Astrocyte of the hippocampus (primary cell): ENCODE measurements at places on chromosomes 4 and X.
A peak's percentile ranks its signal among the peaks of the same experiment; 100 is the strongest.

GRCh38 chr4:167014944-167015343, 219.3 kb downstream of the SPOCK3 start:
- DNase-seq = no peak

DNA sequence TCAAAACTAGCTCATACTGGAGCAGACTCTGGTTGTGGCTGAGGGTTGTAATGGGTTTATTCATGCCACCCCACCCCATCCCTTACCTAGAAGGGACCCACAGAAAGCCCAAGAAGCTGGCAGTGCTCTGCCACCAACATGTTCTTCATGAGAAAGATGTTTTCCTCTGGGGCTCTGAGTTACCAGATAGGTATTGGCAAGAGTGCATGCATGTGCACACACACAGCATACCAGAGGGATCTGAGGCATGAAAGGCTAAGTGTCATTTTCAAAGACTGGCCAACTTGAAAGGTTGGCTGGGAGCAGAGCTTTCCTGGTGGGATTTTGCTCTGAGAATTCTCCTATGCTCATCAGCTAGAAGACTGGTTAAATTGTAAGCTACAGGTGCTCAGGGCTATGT, 65.2 kb downstream of the PHOX2B start:
- DNase-seq = peak; percentile 14

GRCh38 chr4:110781944-110782343, 159.1 kb upstream of the PITX2 start:
- DNase-seq = no peak

GRCh38 chr4:7647600-7648543, 213.1 kb upstream of the PSAPL1 start:
- DNase-seq = no peak

DNA sequence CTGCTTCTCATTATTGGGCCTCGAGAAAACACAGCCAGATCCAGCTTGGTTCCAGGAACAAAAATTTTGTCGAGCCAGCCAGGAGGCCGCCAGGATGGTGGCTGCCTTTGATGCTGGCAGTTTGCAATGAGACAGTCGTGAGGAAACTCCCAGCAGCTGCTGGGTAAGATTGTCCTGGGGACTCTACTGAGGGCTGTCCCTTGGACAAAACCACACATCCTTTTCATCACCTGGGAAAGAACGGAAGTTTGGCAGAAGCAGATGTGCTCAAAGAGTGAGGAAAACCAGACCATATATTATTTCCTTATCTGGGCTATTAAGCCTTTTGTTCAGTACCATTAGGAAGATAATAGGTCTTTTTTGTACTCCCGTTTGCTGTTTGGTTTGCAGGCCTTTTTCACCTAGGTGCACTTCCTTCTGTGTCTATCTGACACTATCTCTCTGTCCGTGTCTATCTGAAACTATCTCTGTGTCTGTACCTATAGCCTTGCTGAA, 13.4 kb upstream of the PAPSS1 start:
- DNase-seq = no peak

GRCh38 chrX:32842053-32842452, 369.3 kb downstream of the DMD start:
- no peak for DNase-seq

- DNase-seq = peak; percentile 5
These were observed 231.7 kb downstream of the HS3ST1 start for GRCh38 chr4:11196927-11197522.

- DNase-seq = no peak
These were observed 25.3 kb downstream of the FAM47E start for GRCh38 chr4:76276813-76277212.
